ENCODE measurements at places on chromosomes 6 and 20. TPM values are rescaled to one million over a fixed set of nuclear protein-coding genes. Genes with fewer than 3 reads are reported as not detected.

TOX2 gene
- total RNA-seq, result 25.7 TPM

LBP gene
- total RNA-seq, result not detected

SIRPD gene
- total RNA-seq, result not detected

ANKS1A gene
- 20.7 TPM for total RNA-seq

MAP7 gene
- total RNA-seq, result 0.42 TPM

DNA sequence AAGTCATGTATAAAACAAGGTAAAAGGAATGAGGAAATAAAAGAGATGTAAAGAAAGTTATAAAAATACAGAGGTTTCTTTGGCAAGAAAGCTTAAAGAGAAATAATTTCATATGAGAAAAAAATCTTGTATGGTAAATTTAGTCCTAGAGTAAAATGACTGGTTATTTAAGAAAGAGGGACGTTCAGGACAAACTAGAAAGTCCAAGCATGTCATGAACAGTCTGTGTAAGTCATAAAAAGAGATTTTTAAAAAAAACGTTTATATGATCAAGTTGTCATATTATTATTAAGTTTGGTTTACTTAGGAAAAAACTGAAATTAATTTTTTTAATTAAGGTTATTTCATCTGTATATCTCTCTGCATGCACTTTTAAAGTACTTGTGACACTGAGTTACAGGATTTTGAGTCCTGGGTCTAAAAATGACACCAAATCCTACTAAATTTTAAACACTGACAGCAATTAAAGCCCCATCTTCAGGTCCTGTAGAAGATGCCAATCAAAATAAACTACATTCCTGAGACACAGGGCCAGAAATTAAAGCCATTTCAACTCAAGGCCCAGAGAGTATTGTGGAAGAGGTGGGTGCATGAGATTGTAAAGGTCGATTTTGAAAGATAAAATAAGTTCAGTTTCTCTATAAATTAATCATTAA lies 62.4 kb downstream of the AGPAT4 start:
- H3K36me3 ChIP-seq, result no peaks in the 10 kb centered on the region
- no peak for DNase-seq
- no peak overlapping the region for H3K27ac ChIP-seq
- H3K4me3 ChIP-seq, result no peak overlapping the region
- H3K4me1 ChIP-seq, result no peaks in the 10 kb centered on the region

GRCh38 chr6:53795340-53795701 lies 516 bp downstream of the LRRC1 start:
- peak overlapping the region; percentile 25 for H3K27ac ChIP-seq
- peak overlapping the region; percentile 76 for H3K4me3 ChIP-seq
- H3K36me3 ChIP-seq, result no peaks in the 10 kb centered on the region
- no peaks in the 10 kb centered on the region for H3K27me3 ChIP-seq
- H3K4me1 ChIP-seq, result peaks cover 25% of the 10 kb centered on the region

DNA sequence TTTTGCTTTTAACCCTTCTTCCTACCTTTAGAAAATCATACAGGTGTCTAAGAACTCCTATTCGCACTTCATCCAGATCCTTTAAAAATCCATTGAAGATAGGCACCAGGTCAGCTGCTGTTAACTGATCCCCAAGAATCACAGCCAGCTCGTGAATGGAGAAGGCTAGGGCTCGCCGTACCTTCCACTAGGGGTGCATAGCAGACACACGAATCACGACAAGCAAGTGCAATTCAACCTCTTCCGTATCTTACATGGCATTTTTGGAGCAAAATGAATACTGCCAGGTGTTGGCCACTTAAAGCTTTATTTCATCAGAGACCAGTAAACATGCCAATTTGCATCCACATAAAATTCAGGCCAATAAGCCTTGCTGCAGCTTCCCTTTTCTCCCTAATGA lies 10.8 kb upstream of the ANKRD60 start:
- peaks cover 5% of the 10 kb centered on the region for H3K36me3 ChIP-seq
- DNase-seq, result no peak
- peaks cover 13% of the 10 kb centered on the region for H3K4me1 ChIP-seq
- H3K27me3 ChIP-seq, result no peaks in the 10 kb centered on the region

GRCh38 chr6:31203345-31203979 lies 33.0 kb upstream of the POU5F1 start:
- H3K4me1 ChIP-seq, result peaks cover 14% of the 10 kb centered on the region
- peak overlapping the region; percentile 54 for H3K27ac ChIP-seq
- no peak for DNase-seq
- H3K4me3 ChIP-seq, result peak overlapping the region; percentile 62

DNA sequence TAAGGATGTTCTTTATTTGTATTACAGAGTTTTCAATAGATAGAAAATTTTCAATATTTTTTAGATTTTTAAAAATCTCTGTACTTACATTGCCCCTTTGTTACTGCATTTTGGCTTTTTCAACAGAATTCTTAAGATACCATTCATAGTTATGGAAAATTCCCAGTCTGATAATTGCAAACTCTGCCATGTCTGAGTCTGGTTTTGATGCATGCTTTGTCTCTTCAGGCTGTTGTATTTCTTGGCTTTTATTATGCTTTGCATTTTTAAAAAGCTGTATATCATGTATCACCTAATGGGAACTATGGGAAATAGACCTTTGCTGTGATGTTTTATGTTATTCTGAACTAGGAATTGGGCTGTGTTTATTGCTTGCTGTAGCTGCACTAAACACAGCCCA lies 898.9 kb upstream of the ADGRB3 start:
- no peaks in the 10 kb centered on the region for H3K36me3 ChIP-seq
- DNase-seq, result no peak
- peaks cover 10% of the 10 kb centered on the region for H3K4me1 ChIP-seq
- no peak overlapping the region for H3K27ac ChIP-seq
- H3K4me3 ChIP-seq, result no peak overlapping the region

DNA sequence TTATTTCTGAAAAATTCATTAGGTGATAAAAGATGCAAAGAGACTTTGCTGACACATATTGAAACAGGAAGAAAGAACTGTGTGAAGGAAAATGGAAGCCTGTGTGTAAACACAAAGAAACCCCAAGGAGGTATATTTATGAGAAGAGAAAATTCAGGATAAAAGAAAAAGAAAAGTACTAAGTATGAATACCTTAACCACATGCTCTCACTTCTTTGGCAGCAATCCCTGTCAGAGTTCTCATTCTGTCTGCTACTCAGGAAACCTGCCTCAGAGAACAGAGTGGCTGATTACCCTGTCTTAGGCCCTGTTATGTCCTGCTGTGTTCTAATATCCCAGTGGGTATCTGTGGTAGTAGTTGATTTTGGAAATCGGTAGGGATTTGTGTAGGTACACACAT lies 457.9 kb downstream of the TBC1D32 start:
- no peaks in the 10 kb centered on the region for H3K4me1 ChIP-seq
- H3K36me3 ChIP-seq, result no peaks in the 10 kb centered on the region
- H3K4me3 ChIP-seq, result no peak overlapping the region
- H3K27me3 ChIP-seq, result no peaks in the 10 kb centered on the region
- no peak for DNase-seq
- H3K27ac ChIP-seq, result no peak overlapping the region

- no peak overlapping the region for H3K4me3 ChIP-seq
- no peaks in the 10 kb centered on the region for H3K4me1 ChIP-seq
- H3K27me3 ChIP-seq, result no peaks in the 10 kb centered on the region
- DNase-seq, result no peak
- H3K27ac ChIP-seq, result no peak overlapping the region
- no peaks in the 10 kb centered on the region for H3K36me3 ChIP-seq
Measured at GRCh38 chr6:31717499-31718222, 2.5 kb downstream of the LY6G6D start.

DNA sequence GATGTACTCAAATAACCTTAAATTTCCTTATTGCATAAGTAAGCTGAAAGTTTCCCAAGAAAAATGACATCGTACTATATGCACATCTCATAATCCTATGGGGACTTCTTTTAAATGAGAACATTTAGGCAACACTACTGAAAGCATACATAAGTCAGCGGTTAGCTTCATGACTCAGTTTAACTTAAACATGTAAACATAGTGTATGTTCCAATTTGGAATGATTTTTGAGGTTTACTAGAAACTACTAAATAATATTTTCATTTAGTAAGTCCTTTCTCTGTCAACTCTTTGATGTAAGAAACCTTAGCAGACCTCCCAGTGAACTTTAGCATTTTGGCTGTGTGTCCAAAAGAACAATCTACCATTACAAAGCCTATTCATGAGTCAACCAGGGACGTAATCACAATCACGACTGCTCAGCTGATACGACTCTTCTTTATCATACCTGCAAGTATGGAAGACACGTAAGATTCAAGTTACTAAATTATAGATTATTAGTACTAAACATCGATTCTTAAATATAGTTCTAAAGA lies 19.3 kb downstream of the HIVEP2 start:
- H3K4me1 ChIP-seq, result peaks cover 16% of the 10 kb centered on the region
- H3K27me3 ChIP-seq, result no peaks in the 10 kb centered on the region
- H3K27ac ChIP-seq, result no peak overlapping the region
- DNase-seq, result peak; percentile 50
- H3K4me3 ChIP-seq, result no peak overlapping the region

GRCh38 chr20:48040491-48040890 lies 255.2 kb upstream of the SULF2 start:
- H3K36me3 ChIP-seq, result no peaks in the 10 kb centered on the region
- H3K27ac ChIP-seq, result no peak overlapping the region
- H3K27me3 ChIP-seq, result no peaks in the 10 kb centered on the region
- DNase-seq, result no peak

- no peaks in the 10 kb centered on the region for H3K27me3 ChIP-seq
- no peak for DNase-seq
- no peaks in the 10 kb centered on the region for H3K36me3 ChIP-seq
- no peak overlapping the region for H3K27ac ChIP-seq
- H3K4me3 ChIP-seq, result no peak overlapping the region
- no peaks in the 10 kb centered on the region for H3K4me1 ChIP-seq
Measured at GRCh38 chr6:124941259-124941658, 21.0 kb upstream of the RNF217 start.

- H3K4me3 ChIP-seq, result no peak overlapping the region
- H3K27ac ChIP-seq, result no peak overlapping the region
- H3K36me3 ChIP-seq, result no peaks in the 10 kb centered on the region
Measured at GRCh38 chr6:7672066-7673062, 53.5 kb upstream of the BMP6 start.
